ENCODE measurements at places on chromosomes 6 and 20. TPM values are rescaled to one million over a fixed set of nuclear protein-coding genes. Genes with fewer than 3 reads are reported as not detected.

DNA sequence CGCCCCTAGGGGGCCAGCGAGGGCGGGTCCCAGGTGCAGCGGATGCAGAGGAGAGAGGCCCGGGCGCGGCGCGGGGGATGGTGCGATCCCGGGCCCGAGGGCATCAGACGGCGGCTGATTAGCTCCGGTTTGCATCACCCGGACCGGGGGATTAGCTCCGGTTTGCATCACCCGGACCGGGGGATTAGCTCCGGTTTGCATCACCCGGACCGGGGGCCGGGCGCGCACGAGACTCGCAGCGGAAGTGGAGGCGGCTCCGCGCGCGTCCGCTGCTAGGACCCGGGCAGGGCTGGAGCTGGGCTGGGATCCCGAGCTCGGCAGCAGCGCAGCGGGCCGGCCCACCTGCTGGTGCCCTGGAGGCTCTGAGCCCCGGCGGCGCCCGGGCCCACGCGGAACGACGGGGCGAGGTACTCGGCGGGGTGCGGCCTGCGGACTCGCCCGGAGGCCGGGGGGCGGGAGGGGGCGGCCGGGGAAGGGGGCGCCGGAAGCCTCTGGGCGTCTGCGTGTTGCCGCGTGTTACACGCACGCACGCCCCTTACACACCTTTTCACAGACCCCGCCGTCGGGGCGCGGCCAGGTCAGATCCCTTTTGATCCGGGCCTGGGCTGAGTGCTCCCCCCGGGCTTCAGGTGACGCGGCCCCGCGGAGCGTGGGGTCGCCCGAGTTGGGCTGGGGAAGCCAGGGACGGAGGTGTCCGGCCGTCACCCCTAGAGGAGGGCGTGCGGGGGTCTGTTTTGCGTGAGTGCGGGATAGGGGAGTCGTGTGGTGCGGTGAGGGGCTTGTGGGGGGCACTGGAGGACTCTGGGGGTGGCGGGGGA lies 412 bp downstream of the TRIB3 start:
- H3K27ac ChIP-seq: peak overlapping the region; percentile 81
- no peaks in the 10 kb centered on the region for H3K27me3 ChIP-seq
- no peaks in the 10 kb centered on the region for H3K4me1 ChIP-seq
- DNase-seq: peak; percentile 38

DNA sequence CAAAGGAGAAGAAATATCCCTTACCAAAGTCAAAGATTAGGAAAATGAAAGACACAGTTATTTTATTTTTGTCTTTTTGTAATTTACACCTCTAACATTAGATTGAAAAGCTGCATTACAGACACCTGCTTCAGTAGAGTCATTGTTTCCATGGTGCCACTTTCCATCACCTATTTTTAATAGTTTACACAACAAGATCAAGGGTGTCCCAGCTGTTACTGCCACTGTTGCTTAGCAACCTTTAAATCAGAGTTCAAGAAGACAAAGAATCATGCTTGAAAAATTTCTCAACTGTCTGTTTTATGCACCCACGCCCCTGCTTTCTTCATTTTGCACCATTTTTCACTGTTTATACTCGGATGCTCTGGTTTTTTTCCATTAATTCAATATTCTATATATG lies 668.2 kb upstream of the GJE1 start:
- H3K27me3 ChIP-seq: no peaks in the 10 kb centered on the region
- no peak for DNase-seq
- H3K4me3 ChIP-seq: no peak overlapping the region
- H3K27ac ChIP-seq: no peak overlapping the region

DNA sequence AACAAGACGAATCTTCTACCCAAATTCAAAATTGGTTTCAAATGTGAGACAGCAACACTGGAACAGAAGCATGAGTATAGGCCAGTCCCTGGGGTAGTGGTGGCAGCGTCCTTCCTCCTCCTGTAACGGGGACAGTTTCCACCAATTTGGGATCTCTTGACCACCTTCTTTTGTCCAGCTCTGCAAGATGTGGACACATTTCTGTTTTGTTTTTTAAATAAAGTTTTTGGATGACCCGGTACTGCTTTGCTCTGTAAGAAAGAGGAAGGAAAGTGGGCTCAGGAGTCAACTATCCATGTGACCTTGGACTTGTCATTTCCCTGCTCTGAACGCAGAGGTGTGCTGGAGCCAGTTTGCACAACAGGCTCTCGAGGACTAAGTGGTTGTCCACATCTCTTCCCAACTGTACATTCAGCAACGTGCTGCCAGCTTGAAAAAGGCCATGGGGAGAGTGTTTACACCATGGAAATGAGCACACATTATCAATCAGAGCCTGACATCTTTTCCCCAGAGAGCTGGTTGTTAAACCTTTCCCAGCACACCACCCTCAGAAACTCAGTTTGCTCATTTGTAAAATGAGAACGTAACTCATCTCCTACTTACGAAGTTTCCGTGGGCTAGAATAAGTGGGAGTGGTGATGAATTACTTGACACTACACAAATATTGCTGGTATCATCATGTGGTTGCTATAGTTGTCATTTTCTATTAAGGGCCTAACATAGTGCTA lies 66.5 kb downstream of the ADTRP start:
- H3K27me3 ChIP-seq: no peaks in the 10 kb centered on the region
- H3K4me1 ChIP-seq: no peaks in the 10 kb centered on the region
- H3K27ac ChIP-seq: no peak overlapping the region
- DNase-seq: no peak

DNA sequence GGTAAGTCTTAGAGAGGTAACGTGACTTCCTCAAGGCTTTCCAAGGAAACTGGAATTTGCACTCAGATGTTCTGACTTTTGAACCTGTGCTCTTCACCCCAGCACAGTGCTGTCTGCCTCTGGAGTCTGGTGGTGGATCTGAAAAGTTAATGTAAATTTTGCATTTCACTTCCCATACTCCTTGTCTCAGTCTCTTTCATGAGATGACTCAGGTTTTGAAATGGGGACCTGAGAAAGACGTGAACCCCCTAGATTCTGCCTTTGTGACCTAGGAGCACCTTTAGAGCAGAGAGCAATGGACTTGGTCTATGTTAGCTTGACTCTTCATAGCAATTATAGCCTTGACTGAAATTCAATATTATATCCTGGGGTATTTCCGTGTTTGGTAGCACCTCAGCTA lies 223.0 kb downstream of the QKI start:
- no peak overlapping the region for H3K27ac ChIP-seq
- H3K36me3 ChIP-seq: no peaks in the 10 kb centered on the region
- no peak overlapping the region for H3K4me3 ChIP-seq
- H3K27me3 ChIP-seq: no peaks in the 10 kb centered on the region
- DNase-seq: no peak

- H3K4me1 ChIP-seq: no peaks in the 10 kb centered on the region
- no peaks in the 10 kb centered on the region for H3K36me3 ChIP-seq
- H3K27ac ChIP-seq: no peak overlapping the region
- H3K4me3 ChIP-seq: no peak overlapping the region
- no peaks in the 10 kb centered on the region for H3K27me3 ChIP-seq
These were observed 59.5 kb downstream of the TBC1D32 start for GRCh38 chr6:121274666-121275295.

DNA sequence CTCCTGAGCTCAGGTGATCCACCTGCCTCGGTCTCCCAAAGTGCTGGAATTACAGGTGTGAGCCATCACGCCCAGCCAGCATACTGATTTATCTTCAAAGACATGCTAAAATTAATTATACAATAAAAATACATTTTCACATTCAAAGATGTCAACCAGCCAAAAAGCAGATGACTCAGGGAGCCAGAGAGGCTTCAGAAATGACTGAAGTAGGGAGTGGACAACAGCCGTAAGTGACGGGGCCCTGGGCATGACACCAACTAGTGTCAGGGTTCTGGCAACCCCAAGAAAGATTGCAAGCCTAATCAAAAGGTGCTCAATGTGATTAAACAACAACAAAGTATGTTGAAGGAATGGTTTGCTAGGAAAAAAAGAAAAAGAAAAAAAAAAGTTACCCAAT lies 28.4 kb downstream of the GPLD1 start:
- DNase-seq: no peak
- no peaks in the 10 kb centered on the region for H3K4me1 ChIP-seq
- no peak overlapping the region for H3K27ac ChIP-seq
- H3K36me3 ChIP-seq: no peaks in the 10 kb centered on the region

The FRS3 gene
- total RNA-seq: 18.4 TPM

GRCh38 chr20:5180421-5180820 lies 53.6 kb downstream of the CDS2 start:
- H3K4me3 ChIP-seq: no peak overlapping the region

The HRH3 gene
- total RNA-seq: 0.18 TPM

GRCh38 chr6:96124778-96125177 lies 109.0 kb downstream of the FUT9 start:
- no peak for DNase-seq
- no peak overlapping the region for H3K4me3 ChIP-seq
- H3K27ac ChIP-seq: no peak overlapping the region
- no peaks in the 10 kb centered on the region for H3K4me1 ChIP-seq
- H3K27me3 ChIP-seq: no peaks in the 10 kb centered on the region
- no peaks in the 10 kb centered on the region for H3K36me3 ChIP-seq

- peak; percentile 10 for DNase-seq
- H3K36me3 ChIP-seq: no peaks in the 10 kb centered on the region
- H3K4me3 ChIP-seq: peak overlapping the region; percentile 29
- no peaks in the 10 kb centered on the region for H3K4me1 ChIP-seq
- no peaks in the 10 kb centered on the region for H3K27me3 ChIP-seq
- no peak overlapping the region for H3K27ac ChIP-seq
These were observed 2.7 kb downstream of the BMP2 start for GRCh38 chr20:6769903-6770785.

DNA sequence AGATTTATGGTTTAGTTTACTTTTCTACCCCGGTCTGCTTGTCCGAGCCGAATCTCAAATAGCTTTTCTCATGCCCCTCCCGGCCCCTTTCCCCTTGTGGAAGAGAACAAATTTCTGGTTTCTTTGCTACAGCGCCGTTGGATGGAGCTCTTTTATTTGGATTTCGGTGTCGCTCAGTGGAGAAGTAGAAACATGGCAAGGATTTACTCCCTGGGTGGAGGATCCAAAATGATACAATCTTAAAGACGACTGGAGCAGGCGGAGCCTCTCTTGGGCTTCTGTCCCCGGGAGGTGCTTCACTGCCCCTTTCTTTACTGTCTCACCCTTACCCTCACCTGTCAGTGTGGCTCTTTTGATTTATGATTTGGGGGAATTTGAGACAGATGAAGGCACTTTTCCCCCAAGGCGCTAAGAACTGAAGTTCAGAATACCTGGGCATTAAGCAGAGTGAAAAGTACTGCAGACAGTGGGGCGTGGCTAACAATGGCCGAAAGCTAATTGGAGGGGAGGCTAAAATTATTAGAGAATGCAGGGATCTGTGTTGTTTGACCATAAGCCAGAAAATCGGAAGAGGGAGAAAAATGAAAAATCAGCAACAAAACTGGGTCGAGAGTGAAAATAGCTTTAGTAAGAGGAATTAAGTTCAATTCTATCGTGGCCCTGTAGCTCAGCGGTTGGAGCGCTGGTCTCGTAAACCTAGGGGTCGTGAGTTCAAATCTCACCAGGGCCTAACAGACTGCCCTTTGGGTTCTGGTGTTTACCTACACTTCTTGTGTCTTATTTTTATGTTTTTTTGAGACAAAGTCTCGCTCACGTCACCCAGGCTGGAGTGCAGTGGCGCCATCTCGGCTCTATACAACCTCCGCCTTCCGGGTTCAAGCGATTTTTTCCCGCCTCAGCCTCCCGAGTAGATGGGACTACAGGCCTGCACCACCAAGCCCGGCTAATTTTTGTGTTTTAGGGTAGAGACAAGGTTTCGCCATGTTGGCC lies 145.1 kb upstream of the ZNF184 start:
- H3K27me3 ChIP-seq: peaks cover 7% of the 10 kb centered on the region
- no peak for DNase-seq
- no peaks in the 10 kb centered on the region for H3K36me3 ChIP-seq
- peak overlapping the region; percentile 4 for H3K4me3 ChIP-seq
- no peak overlapping the region for H3K27ac ChIP-seq

DNA sequence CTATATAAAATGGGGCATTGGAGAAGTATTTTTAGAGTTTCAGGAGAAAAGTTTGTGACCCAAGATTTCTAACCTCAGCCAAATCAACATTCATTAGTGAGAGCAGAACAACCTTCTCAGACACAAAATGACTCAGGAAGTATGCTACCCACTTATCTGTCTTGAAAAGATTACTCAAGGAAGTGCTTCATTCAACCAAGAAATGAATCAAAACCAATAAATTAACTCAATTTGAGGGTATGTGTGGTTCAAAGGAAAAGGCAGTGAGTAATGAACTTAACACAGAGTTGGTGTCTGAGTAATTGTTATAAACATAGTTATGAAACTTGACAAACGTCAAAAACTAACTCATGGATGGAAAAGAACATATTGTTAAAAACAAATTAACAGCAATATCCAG lies 227.6 kb downstream of the HAO1 start:
- no peaks in the 10 kb centered on the region for H3K27me3 ChIP-seq
- H3K36me3 ChIP-seq: no peaks in the 10 kb centered on the region

DNA sequence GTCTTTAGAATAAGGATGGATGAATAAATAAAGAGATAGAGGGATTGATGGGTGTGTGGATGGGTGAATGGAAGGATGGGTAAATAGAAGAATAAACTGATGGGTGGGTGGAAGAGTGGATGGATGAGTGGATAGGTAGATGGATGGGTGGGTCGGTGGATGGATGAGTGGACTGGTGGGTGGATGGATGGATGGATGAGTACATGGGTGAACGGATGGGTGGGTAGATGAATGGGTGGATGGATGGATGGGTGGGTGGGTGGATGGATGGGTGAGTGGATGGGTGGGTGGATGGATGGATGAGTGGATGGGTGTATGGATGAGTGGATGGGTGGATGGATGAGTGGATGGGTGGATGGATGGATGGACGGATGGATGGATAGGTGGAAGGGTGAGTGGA lies 65.7 kb upstream of the FOXC1 start:
- no peak overlapping the region for H3K4me3 ChIP-seq
- no peak overlapping the region for H3K27ac ChIP-seq

The EYA4 gene
- total RNA-seq: 7.3 TPM

GRCh38 chr6:129030215-129030614 lies 147.3 kb downstream of the LAMA2 start:
- no peaks in the 10 kb centered on the region for H3K36me3 ChIP-seq
- H3K27ac ChIP-seq: no peak overlapping the region
- DNase-seq: no peak
- H3K27me3 ChIP-seq: no peaks in the 10 kb centered on the region
- no peak overlapping the region for H3K4me3 ChIP-seq
- no peaks in the 10 kb centered on the region for H3K4me1 ChIP-seq

DNA sequence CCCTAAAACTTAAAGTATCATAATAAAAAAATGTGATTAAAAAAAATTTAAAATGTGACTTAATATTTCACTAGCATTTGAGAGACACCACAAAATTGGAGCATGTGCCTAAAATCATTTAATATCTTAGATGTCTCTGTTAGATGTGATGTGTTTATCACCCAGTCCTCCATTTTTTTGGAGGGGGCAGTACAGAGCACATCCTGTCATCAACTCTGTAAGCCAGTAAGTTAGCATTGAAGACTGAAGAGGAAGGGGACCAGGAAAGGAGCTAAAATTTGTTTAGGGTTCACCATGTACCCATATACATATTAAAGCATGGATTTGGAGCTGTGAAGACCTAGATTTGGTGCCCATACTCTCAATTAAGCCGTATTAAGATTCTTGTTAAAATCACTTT lies 30.7 kb upstream of the ADIG start:
- H3K27ac ChIP-seq: no peak overlapping the region
- no peaks in the 10 kb centered on the region for H3K27me3 ChIP-seq
- DNase-seq: no peak
- H3K36me3 ChIP-seq: no peaks in the 10 kb centered on the region
- H3K4me3 ChIP-seq: no peak overlapping the region
- H3K4me1 ChIP-seq: peaks cover under 1% of the 10 kb centered on the region

GRCh38 chr6:51908243-51908642 lies 179.2 kb downstream of the PKHD1 start:
- no peaks in the 10 kb centered on the region for H3K4me1 ChIP-seq
- H3K4me3 ChIP-seq: no peak overlapping the region
- H3K27ac ChIP-seq: no peak overlapping the region

The NR2E1 gene
- total RNA-seq: 0.91 TPM
